ENCODE measurements at places on chromosomes 13 and 19.
A peak's percentile ranks its signal among the peaks of the same experiment; 100 is the strongest.

DNA sequence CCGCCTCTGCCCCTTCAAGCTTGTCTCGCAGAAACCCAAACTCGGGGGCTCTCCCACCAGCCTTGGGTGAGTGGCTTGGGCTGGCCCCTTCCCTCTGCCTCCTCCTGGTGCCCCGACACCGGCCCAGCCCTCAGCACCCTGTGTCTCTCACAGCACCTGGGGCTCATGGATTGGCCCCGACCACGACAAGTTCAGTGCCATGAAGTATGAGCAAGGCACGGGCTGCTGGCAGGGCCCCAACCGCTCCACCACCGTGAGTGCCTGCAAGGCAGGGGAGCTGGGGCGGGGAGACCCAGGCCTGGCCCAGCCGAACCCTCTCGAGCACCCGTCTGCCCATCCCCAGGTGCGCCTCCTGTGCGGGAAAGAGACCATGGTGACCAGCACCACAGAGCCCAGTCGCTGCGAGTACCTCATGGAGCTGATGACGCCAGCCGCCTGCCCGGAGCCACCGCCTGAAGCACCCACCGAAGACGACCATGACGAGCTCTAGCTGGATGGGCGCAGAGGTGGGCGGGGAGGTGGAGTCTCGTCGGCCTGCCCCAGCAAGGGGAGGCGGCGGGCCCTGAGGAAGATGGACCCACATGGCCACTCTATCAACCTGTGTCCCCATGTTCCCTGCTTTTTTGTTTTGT, 13.6 kb downstream of the PRKCSH start:
- no peak for DNase-seq

GRCh38 chr13:75316427-75316826, 165.5 kb downstream of the TBC1D4 start:
- DNase-seq = peak; percentile 15

GRCh38 chr13:39575641-39576238, 27.3 kb downstream of the LHFPL6 start:
- DNase-seq = no peak

GRCh38 chr13:44180876-44181536, 192.6 kb upstream of the SERP2 start:
- no peak for DNase-seq

GRCh38 chr19:48656840-48657474, 11.0 kb upstream of the CA11 start:
- peak; percentile 87 for DNase-seq

DNA sequence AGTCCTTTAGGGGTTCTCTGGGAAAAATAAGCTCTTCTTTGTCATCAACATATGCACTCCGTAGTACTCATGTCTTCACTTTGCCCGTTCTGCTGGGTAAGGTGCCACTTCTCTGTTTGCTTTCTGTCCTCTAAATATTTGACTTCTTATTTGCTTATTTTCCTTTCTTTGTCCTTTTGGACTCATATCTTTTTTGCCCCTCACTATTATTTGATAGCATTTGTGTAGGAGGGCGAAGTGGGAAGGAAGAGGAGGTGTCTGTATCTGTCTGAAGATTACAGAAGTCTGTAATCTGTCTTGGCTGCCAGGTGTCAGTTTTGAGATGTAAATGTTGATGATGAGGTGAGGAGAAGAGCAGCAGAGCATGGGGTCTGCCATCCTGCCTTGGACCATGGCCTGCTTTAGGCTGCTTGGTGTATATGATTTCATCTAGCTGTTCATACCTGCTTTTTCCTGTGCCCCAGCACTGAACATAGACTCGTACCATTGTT, 30.8 kb downstream of the USPL1 start:
- no peak for DNase-seq

DNA sequence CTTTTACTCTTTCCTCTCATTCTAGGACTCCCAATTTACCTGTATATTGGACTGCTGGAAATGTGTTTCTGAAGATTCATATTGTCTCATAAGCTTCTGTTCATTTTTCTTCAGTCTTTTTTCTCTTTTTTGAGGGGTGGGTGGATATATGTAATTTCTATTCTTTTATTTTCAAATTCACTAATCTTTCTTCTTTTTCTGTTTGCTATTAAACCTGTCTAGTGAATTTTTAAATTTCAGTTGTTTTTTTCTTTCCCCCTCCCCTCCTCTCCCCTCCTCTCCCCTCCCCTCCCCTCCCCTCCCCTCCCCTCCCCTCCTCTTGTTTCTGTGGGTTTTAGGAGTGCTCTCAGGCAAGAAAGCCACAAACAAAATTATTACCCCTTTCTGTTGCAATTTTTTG, 16.9 kb upstream of the ZNF527 start:
- no peak for DNase-seq

- no peak for DNase-seq
Observed at GRCh38 chr13:83810136-83810535, 72.1 kb downstream of the SLITRK1 start.

GRCh38 chr13:113836768-113837559, 26.9 kb downstream of the GAS6 start:
- peak; percentile 95 for DNase-seq

- DNase-seq = peak; percentile 83
Observed at GRCh38 chr19:45469945-45470761, 2.4 kb downstream of the FOSB start.

DNA sequence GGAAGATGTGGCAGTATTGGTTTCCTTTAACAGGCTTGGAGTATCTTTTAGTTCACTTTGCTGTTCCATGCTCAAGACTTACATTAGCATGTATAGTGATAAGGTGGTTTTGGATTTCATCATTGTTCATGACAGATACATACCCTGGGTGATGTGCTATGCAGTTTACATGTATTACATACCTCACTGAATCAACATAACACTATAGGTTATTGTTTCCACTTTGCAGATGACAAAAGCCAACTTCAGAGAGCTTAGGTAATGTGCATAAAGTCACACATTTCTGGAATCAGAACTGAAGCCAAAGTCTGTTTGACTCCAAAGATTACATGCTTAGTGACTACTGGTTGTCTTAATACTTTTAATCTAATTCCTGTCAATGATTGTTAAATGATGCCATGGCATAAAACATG, 7.1 kb downstream of the COMMD6 start:
- no peak for DNase-seq

DNA sequence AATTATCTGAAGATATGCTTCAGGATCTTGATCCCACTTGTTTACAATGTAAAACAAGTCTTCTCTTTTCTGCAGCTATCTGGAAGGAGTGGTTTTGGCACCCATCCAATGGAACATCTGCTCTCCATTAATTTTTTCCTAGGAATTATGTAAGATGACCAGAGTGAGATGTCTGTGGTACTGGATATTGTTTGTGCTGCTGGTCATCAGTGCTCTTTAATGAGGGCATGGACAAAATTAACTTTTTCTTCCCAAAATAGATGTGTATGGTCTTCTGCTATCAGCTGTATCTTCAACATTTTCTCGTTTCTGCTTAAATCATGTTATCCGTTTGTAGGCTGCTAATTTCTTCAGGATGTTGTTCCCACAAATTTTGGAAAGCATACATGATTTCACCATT, 415.4 kb upstream of the KLHL1 start:
- peak; percentile 32 for DNase-seq

- peak; percentile 57 for DNase-seq
Observed at GRCh38 chr13:58855283-58855682, 1223.7 kb downstream of the PCDH17 start.

DNA sequence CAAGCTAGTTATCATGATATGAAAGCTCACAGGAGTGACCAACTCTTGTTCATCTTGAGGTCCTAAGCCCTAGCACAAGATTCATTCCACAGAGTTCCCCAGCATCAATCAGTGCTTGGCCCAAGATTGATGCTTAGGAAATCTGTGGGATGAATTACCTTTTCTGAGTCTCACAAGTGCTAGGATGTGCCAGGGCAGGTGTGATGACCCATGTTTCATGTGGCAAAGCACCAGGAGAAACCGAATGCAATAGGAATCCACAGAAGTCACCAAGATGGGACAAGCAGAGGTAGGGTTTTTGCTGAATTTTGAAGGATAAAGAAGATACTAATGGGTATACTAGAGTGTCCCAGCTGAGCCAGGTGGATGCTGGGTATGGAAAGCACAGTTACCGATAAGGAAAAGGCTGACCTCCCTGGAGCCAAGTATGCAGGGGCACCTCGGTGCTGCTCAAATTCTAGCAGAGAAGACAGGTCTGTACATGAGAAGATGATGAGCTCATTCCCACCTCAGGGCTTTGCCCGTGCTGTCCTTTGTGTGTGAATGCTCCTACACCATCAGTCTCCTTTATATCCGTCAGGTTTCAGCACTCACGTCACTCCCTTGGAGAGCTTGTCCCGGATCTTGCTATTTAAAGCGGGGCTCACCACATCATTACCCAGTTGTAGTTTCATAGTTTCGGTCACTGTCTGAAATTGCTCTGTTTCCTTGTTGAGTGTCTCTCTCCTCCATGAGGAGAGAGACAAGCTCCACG, 168.9 kb upstream of the TSC22D1 start:
- DNase-seq = no peak

DNA sequence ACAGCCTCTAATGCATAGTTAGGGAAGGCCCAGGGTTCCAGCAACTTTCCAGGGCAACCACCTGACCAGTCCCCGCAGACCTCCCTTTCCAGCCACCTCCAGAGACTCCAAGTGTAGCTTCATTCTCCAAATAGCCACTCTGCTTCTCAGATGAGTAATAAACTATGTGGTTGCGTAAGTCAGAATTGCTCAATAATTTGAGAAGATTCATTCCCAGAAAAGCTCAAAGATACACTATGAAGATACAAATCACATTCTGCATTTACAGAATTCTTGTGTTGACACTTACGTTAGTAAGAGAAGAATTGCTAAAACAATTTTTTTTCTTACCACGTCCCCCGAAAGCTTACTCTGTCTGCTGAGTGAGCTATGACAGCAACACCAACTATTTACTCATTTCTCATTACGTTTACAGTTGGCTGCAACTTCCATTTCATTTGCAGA, 8.2 kb upstream of the LATS2 start:
- DNase-seq = peak; percentile 97

GRCh38 chr13:33548069-33548468, 262.5 kb upstream of the STARD13 start:
- DNase-seq = no peak

GRCh38 chr19:7069904-7070226, 362 bp downstream of the ZNF557 start:
- no peak for DNase-seq

DNA sequence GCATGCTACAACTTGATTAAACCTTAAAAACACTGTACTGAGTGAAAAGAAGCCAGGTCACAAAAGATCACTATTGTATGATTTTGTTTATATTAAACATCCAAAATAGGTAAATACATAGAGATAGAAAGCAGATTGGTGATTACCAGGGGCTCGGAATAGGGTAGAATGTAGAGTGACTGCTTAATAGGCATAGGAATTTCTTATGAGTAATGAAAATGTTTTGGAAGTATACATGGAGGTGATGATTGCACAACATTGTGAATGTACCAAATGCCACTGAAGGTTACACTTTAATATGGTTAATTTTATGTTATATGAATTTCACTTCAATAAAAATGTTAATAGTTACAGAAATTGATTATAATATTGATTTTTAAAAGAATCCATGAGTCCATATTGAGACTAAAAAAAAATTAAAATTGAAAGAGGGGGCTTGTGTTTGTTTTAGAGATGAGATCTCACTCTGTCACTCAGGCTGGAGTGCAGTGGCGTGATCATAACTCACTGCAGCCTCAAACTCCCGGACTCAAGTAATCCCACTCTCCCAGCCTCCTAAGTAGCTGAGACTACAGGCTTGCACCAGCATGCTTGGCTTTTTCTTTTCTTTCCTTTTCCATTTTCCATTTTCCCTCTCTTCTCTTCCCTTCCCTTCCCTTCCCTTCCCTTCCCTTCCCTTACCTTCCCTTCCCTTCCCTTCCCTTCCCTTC, 85.1 kb downstream of the FNDC3A start:
- DNase-seq = no peak

GRCh38 chr19:34881982-34882381, 44.7 kb upstream of the ZNF30 start:
- peak; percentile 17 for DNase-seq

GRCh38 chr19:39382991-39383828, 7.7 kb downstream of the PAF1 start:
- DNase-seq = no peak

- DNase-seq = peak; percentile 31
Observed at GRCh38 chr13:24288870-24289269, 20.5 kb upstream of the C1QTNF9 start.

GRCh38 chr13:73245246-73245645, 186.4 kb downstream of the KLF5 start:
- DNase-seq = no peak

GRCh38 chr19:19488875-19489690, 26.3 kb downstream of the TSSK6 start:
- peak; percentile 91 for DNase-seq

GRCh38 chr13:46683676-46684260, 113.2 kb downstream of the ESD start:
- peak; percentile 28 for DNase-seq

DNA sequence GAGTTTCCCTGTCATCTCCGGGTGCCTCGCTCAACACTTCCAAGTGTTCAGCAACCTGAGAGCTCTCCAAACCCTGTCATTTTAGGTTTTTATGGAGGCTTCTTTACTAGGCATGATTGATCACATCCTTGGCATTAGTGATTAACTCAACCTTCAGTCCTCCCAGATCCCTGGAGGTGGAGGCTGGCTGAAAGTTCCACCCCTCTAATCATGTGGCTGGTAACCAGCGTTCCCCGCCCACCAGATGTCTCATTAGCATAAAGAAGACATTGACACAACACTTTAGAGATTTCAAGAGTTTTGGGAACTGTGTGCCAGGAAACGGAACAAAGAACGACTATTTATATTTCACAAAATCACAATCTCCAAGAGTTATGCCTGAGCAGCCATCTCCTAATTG, 71.1 kb upstream of the RGCC start:
- DNase-seq = no peak

- peak; percentile 55 for DNase-seq
Observed at GRCh38 chr13:66509175-66509574, 721.0 kb downstream of the PCDH9 start.

- DNase-seq = peak; percentile 62
Observed at GRCh38 chr19:6862673-6863078, 24.7 kb upstream of the ADGRE1 start.

GRCh38 chr13:45702088-45702487, at the start of gene CBY2:
Gene CBY2 (plus strand): TSS chr13:45702320. CDS start chr13:45702391, 71 bp downstream.
- no peak for DNase-seq

GRCh38 chr13:36778083-36778671, 40.8 kb upstream of the RFXAP start:
- DNase-seq = peak; percentile 75

DNA sequence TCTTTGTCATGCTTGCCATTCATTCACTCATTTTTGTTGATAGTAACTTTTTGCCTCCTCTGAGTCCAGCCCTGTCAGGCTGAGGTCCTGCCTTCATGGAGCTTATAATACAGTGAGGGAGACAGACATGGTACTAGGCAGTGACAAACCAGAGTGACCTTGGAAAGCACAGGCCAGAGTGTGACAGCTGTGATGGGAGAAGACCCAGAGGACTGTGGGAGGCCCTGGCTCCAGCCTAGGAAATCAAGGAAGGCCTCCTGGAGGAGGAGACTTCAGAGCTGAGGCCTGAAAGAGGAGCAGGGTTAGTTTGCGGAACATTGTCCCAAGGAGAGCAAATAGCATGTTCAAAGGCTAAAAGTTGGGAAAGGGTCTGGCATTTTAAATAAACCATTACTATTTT, 20.5 kb downstream of the PAK4 start:
- no peak for DNase-seq

- no peak for DNase-seq
Observed at GRCh38 chr19:41918653-41919244, 9.5 kb downstream of the ERFL start.

- no peak for DNase-seq
Observed at GRCh38 chr19:33110137-33110910, 21.6 kb upstream of the WDR88 start.

All from mesenchymal stem cell (in vitro differentiated cells and primary cell).